ENCODE measurements at places on chromosomes 2 and 18. TPM values are rescaled to one million over a fixed set of nuclear protein-coding genes. Genes with fewer than 3 reads are reported as not detected.

DNA sequence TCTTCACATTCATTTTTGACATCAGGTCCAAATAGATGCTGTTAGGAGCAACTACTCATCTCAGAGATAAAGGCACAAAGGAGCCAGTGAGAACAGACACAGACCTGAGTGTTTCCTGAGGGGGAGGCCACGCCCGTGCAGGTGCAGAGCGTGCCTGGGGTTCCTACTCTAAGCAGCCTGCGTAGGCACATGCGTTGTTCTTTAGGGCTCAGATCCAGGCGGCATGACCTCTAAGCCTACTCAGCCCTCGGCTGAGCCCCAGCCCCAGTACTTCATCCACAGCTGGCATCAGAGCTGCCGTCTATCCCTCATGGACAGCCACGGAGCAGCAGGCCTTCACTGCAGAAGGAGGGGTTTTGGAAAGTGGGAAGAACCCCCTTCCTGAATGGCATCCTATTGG lies 54.9 kb upstream of the PXDN start:
- peak; percentile 39 for DNase-seq

- DNase-seq = peak; percentile 69
Measured at GRCh38 chr18:46418663-46419260, 238.3 kb downstream of the LOXHD1 start.

GRCh38 chr2:217953531-217953932 lies 49.3 kb downstream of the TNS1 start:
- no peak for DNase-seq

DNA sequence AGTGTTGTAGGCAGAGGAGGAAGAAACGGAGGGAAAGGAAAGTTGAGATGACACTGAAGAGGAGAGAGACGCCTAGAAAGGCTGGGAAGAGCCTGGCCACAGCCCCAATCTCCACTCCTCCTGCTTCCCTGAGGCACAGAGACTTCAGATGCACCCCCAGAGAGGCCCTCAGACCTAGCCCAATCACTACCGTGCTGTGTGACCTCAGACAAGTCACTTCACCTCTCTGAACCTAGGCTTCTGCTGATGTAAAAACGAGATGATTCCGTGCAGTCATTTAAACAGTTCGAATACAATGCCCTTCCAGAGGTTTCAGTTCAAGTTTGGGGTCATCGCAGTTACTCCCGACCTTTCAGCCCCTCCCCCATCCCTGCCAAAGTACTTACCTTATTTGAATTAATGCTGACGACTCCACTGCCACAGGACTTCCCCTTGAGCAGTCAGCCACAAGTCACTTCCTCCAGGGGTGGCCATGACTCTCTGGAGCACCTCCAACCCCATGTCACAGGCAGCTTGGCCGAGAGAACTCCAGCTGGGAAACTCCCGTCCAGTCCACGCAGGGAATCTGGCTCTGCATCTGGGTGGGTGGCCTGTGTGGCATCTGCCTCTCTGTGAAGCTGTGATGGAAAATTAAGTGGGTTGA lies 105.2 kb upstream of the ID2 start:
- peak; percentile 82 for DNase-seq

DNA sequence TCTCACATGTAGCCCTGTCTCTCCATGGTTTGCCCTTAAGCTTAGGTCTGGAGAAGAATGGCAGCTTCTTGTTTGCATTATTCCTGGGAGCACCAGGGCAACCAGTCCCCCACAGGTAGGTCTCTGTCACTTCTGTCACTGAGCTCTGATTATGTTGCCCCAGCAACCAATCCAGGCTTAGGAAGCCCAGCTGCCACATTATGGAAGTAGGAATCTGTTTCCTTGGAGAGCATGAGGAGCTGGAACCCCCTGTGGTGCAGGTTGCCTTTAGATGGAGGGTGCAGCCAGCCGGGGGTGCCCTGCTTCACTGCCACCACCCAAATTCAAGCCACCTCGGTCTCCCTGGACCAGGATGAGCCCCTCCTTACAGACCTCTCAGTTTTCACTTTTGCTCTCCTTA lies 4.8 kb downstream of the RESP18 start:
- no peak for DNase-seq

The RND3 gene
- 67.0 TPM for total RNA-seq

DNA sequence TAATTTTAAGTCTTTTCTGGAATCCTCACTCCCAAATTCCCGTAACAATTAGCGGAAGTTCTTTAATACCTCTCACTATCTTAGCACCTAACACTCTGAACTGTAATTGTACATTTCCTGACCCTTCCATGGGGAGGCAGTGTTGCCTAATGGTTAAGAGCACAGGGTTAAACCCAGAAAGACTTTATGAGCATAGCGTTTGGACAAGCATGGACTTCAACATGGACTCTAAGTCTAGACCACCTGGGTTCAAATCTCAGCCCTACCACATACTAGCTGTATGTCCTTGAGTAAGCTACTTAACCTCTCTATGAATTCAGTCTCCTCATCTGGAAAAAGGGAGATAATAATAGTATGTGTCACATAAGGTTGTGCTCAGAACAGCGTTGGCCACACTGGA lies 13.0 kb downstream of the ANTXR1 start:
- DNase-seq = no peak

The MFSD2B gene
- 0.33 TPM for total RNA-seq

DNA sequence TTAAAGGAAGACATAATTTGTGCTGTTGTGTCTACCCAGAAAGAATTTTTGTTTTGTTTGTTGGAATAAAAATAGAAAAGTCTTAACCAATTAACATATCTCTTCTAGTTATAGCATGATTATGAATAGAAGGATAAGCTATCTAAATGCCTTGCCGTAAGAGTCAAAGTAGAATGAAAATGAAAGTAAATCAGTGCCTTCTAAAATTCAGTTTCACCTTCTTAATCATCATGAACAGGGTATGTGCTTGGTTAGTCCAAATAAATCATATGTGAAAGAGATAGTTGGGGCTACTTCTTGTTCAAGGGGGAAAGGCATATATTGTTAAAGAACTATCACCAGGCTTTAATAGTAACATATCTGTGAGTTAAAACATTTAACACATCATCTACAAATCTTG lies 91.5 kb downstream of the GULP1 start:
- DNase-seq = no peak
